Stimulated activated CD8-positive, alpha-beta memory T cell treated with anti-CD3 and anti-CD28 coated beads, Interleukin-7, amount 100 ng/mL, for 48 hours (primary cell): ENCODE measurements at places on chromosomes 2 and 18.

DNA sequence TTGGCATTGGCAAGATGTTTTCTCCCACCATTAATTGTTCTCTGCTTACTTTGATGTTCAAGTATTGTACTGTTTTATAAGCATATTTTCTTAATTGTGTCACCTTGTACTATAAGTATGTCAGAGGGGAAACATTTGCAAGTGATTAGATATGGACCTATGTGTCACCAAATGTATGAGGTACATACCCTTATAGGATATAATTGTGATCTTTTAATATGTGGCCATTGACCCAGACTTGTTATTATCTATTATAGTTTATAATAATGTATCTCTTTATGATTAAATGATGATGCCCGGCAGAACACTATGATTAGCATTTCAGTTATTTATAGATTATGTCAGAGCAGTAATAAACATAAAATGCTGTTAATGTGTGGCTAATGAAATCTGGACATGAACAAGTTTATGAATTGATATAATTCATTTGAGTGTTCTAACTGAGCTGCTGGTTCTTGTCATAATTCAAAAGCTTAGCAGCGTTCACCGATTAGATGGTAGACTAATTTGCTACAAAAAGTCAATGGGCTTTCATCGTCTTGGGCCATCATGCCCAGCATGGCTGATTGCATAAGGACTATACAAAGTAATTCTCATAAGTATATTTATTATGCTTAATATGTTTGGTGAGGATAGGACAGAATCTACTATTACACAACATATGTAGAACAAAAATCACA is 480.9 kb upstream of the FANCL start:
- DNase-seq = no peak

- DNase-seq = no peak
Measured at GRCh38 chr2:161134547-161135518, 25.4 kb upstream of the TANK start.

DNA sequence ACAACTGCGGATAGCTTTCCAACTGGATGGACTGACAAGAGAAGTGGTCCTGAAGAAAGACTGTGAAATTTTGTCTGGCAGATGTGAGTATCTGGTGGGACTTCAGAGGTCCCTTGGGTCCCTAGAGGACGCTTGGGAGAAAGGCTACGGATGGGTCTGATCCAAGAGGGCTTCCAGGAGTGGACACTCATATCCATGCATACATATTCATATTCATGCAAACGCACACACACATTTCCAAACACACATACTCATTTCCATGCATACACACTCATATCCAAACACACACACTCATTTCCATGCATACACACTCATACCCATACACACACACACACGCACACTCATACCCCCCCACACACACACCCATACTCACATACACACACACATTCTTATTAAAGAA is 200.2 kb upstream of the DDX18 start:
- no peak for DNase-seq

GRCh38 chr18:55511277-55511676 is 76.7 kb downstream of the TCF4 start:
- DNase-seq = no peak

- no peak for DNase-seq
Measured at GRCh38 chr2:139946690-139947089, 1166.5 kb upstream of the NXPH2 start.

DNA sequence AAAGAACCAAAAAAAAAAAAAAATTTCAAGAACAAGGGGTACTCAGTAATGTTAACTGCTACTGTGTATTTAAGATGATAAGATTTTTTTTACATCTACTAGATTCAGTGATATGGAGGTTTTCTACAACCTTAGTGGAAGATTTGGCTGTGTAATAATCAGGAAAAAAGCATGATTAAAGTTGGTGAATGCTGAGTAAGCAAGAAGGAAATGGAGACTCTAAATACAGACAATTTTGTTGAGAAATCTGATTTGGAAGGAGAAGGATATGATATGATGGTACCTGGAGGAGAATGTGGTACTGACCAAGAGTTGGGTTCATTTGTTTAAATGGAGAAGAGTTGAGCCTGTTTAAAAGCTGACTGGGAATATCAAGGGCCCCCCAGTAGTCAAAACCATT is 125.1 kb downstream of the WDPCP start:
- DNase-seq = no peak

- no peak for DNase-seq
Measured at GRCh38 chr18:10420561-10421352, 33.7 kb upstream of the APCDD1 start.

DNA sequence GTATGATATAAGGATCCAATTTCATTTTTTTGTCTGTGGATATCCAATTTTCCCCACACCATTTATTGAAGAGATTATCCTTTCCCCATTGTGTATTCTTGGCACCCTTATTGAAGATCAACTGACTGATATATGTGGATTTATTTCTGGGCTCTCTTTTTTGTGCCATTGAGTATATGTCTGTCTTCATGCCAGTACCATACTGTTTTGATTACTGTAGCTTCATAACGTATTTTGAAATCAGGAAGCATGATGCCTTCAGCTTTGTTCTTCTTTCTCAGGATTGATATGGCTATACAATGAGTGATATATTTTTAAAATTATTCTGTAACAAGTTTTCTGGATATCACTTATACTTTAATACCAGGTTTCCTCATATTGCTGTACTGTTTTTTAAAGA is 58.1 kb upstream of the DLX2 start:
- DNase-seq = no peak

DNA sequence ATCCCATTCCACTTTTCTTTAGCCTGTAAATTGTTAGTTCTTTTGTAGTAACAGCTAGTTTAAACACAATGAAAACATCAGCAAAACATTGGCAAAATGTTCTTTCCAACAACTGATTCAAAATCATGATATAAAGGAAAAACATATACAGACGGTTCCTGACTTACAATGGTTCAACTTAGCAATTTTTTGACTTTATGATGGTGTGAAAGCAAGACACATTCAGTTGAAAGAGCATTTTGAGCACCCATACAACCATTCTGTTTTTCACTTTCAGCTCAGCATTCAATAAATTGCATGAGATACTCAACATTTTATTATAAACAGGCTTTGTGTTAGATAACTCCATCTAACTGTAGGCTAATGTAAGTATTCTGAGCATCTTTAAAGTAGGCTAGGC is 185.1 kb downstream of the NOL4 start:
- DNase-seq = no peak

DNA sequence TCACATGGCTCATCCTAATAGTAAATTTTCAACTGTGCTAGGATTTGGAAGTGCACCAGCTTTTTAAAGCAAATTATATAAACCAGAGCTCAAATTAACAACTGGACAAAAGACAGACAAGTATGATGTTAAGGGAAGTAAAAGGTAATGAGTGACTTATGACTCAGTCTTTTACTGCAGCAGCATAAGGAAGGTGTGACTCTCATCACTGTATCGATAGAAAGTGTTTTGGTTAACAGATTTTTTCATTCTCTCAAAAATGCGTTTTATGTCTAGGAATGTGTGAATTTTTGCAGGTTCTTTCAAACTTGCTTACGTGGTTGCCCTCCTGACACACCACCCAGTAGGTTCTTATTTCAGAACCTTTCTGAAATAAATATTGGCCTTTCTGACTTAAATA is 244.2 kb upstream of the BOD1L2 start:
- DNase-seq = no peak

DNA sequence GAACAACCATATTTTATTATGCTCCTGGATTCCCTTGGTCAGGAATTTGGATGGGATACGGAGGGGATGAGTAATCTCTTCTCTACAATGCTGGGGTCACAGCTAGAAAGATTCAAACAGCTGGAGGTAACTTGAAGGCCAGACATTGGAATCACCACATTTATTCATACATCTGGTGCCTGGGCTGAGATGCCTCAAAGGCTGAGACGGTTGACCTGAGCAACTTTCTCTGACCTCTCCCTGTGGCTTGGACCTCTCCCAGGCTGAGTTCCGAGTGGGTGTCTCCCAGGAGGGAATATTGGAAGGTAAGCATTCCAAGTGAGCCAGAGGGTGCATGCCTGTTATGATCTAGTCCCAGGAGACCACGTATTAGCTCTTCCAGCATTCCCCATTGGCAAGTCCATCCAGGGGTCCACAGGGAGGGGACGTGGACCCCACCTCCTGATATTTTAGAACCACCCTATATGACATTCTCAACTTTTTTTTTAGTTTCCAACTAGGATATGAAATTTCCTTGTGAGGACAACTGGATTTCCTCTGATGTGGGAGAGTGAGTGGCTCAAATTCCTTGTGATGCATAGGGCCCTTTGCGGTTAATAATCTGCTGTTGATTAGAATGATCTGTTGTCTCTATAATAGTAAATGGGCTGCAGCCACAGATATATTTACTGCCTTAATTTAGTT is 101.8 kb downstream of the MRPS9 start:
- DNase-seq = no peak

DNA sequence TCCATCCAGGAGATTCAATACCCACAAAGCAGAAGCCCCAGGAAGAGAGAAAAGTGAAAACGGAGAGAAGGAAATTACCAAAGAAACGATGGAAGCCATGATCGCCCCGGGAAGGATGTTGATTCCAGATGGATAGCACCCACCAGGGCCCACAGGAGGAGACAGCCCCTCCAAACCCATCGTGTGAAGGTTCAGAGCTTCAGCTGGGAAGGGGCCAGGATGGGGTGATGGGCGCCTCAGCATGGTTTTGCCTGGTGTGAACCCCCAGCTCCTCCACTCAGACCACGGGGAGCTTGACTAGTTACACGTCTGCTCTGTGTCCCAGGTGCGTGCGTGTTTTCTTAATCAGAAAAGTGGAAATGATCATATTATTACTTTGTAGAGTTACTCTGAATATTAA is 264.5 kb downstream of the EIPR1 start:
- DNase-seq = no peak

- DNase-seq = peak; percentile 66
Measured at GRCh38 chr2:64807417-64807816, 153.7 kb upstream of the SERTAD2 start.

DNA sequence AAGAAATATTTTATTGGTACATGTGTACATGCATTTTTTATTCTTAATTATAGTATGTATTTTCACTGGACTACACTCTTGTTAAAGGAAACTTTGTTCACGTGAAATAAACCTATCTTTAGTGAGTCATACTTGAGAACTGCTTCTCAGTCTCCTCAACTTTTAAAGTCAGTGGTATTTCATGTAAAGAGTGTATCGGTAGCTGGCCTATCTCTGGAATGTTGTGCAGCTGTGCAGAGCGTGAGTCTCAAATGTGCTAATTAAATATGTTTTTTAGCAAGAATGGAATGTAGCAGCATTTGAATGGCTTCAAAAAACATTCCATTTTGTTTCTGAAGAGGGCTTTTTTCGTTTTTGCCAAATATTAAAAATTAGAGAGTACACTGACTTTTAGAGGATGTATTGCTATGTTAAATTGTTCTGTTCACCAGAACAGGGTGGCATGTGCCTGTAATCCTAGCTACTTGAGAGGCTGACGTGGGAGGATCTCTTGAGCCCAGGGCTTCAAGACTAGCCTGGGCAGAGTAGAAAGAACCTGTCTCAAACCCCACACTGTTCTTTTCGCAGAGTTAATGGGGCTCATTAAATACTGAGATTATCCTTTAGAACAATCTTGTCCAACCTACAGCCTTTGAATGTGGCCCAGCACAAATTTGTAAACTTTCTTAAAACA is 14.3 kb downstream of the SPTBN1 start:
- no peak for DNase-seq

DNA sequence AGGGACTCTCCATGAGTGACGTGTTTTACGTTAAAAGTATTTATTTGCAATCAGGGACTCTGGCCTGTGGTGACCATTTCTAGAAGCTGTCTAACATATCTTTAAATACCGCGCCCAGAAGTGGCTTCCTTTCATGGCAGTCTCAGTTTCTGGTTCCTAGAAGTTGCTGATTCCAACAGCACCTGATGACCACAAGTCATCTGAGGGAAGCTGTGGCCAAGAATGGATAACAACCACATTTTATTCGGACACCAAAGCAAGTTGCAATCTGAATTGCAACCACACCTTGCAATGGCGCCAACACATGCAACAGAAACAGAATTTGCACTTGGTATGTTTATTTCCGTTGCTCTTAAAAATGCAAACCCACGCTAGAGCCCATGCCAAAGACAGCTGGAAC is 33.1 kb downstream of the MEX3C start:
- DNase-seq = no peak

GRCh38 chr18:14969500-14969899 is 221.5 kb downstream of the ANKRD30B start:
- no peak for DNase-seq

DNA sequence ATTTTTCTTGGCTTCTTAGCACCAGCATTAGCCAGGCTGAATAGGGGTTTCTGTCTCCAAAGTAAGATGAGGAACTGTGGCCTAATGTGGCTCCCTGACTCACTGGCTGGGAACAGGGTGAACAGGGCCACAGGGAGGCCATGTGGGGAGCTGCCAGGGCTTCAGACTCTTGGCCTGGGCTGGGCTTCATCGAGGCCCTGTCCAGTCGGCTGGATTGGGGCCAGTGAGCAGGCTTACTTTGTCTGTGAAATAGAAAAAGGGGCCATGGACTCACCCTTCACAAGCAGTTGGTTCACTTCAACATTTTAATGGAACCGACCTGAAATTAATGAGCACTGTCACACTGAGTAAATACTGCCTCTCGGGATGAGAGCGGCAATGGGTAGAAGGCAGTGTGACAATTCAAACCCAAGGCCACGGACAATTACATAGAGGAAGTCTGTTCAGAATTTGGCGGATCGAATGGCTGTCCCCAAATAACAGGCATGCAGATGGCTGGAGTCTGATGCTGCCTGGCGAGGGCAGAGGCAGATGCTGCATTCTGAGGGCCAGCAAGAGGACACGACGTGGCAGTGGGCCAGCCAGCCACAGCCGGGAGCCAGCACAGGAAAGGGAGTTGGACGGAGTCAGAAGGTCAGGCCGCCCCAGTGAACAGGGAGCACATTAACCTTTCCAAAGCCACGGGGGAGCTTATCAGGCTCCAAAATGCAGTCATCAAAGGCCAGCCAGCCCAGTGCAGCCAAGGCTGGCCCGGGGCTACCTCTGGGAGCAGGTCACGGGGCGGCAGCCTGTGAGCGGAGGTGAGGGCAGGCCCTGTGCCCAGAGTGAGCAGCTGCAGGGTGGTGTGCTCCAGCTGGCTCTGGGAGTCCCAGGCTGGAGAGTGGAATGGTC is 146.6 kb upstream of the REV1 start:
- no peak for DNase-seq

DNA sequence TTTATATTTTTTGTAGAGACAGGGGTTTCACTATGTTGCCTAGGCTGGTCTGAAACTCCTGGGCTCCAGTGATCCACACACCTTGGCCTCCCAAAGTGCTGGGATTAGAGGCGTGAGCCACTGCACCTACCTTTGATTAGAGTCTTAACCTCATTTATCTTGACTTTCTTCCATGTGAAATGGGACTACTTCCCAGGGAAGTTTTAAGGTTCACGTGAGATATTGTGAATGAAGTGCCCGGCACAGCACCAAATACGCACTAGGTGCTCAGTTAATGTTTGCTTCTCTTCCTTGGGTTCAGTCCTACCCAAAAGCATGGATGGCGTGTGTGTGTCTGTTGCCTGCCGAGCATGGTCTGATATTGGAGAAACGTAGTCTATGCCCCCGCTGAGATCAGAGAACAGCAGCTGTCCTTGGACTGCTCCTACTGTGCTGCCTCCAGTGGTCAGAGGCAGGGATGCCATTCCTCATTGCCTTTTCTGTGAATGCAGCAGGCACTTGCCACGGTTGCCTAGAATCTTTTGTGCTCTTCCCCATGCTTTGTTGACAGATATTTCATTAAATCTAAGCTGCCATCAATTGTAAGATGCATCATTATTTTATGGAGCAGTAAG is 12.3 kb upstream of the TFCP2L1 start:
- DNase-seq = no peak

- no peak for DNase-seq
Measured at GRCh38 chr2:26466662-26467310, 11.1 kb downstream of the OTOF start.

GRCh38 chr2:14634489-14635390 is 2.2 kb downstream of the LRATD1 start:
- DNase-seq = no peak
